Right lung (tissue), 10 donors: ENCODE measurements at places on chromosomes 7 and 10. TPM values are rescaled to one million over a fixed set of nuclear protein-coding genes. Genes with fewer than 3 reads are reported as not detected.
A peak's percentile ranks its signal among the peaks of the same experiment; 100 is the strongest.

The ZNF212 gene
- 13.6 TPM for polyA plus RNA-seq

The ASB15 gene
- not detected for polyA plus RNA-seq

- peak; percentile 29 for DNase-seq
These were observed 43.1 kb downstream of the MBL2 start for GRCh38 chr10:52729271-52730104.

GRCh38 chr10:120508393-120508792, 51.4 kb downstream of the PLPP4 start:
- no peak for DNase-seq

The AMZ1 gene
- 0.28 TPM for polyA plus RNA-seq

DNA sequence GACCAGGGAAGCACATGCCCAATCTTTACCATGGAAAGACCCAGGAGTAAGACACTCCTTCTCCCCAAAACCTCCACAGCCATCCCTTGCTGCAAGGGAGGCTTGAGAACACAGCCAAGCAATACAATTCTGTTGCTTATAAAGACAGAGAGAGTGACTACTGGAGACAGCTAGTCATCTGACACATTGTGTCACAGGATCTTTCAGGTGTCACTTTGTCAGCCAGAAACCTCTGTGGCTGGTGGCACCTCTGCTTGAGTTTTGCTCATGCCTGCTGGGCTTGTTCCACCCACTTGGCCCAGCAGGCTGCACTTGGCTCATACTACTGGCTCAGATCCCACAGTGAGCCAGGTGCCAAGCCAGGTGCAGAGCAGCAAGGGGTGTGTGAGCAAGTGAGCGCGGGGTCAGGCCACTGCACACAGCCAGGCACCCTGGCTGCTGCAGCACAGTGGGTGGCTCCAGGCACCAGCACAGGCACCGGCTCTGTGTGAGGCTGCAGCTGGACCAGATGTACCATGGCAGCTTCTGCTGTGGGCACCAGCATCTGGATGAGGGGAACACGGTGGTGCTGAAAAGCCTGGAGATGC, 12.4 kb upstream of the PRLHR start:
- DNase-seq = no peak

DNA sequence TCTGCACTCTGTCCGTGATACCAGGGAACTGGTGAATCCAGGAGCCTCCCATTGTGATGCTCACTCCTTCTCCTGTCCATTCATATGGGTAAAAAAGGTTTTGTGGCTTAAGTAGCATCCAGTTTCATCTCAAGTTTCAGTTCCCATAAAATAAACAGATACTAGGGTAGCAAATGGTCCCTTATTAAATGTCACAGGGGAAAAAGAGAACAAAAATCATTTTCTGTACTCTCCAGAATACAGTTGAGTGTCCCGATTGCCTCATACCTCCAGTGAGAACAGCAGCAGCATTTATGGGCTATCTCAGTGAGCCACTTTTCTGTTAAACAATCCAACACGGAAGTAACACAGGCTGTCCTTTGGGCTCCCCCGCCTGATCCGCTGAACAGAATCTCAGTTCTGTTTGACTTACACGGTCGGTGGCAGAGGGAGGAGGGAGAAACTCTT, 179.6 kb downstream of the CELF2 start:
- no peak for DNase-seq

The ANKRD1 gene
- 0.24 TPM for polyA plus RNA-seq

- no peak for DNase-seq
These were observed 490.0 kb downstream of the PTPRN2 start for GRCh38 chr7:158097453-158098124.

The NXPH1 gene
- polyA plus RNA-seq = not detected

- DNase-seq = no peak
These were observed 124.9 kb downstream of the DLG5 start for GRCh38 chr10:77801474-77802161.

DNA sequence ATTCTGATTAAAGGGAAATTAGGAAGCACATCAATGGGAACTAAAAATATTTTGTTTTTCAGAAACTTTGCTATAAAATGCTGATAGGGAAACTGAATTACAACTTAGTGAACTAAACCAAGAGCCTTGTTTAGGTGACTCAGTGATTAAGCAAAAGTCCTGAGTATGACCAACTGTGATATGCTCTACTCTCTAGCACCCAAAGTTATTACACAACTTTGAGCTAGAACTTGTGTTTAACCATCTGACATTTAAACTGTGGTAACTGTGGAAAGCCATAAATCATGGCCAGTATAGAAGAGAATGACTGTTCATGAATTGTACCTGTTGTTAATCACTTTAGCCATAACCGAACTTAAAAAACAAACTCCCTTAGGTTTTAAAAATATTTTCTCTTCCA, 127.4 kb downstream of the ZNF365 start:
- DNase-seq = no peak

DNA sequence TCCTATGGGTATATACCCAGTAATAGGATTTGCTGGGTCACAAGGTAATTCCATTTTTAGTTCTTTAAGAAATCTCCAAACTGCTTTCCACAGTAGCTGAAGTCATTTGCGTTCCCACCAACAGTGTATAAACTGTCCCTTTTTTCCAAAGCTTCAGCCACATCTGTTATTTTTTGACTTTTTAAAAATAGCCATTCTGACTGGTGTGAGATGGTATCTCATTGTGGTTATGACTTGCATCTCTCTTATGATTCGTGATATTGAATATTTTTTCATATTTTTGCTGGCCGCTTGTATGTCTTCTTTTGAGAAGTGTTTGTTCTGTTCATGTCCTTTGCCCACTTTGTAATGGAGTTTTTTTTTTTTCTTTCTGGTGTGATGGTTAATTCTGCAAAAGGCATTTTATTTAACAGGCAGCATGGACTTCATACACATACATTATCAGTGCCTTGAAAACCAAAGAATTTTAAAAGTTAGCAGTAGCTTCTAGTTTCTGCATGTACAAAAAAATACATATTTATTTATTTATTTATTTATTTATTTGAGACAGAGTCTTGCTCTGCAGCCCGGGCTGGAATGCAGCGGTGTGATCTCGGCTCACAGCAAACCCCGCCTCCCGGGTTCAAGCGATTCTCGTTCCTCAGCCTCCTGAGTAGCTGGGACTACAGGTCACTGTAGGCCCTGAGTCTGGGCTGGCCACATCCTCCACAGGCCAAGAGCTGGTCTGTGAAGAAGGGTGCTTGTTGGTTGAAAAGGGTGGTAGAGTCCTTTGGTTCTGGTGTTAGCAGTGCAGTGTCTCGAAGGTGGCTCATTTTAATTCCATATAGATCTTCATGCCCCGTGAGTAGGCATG, 32.3 kb downstream of the AGR3 start:
- DNase-seq = no peak

DNA sequence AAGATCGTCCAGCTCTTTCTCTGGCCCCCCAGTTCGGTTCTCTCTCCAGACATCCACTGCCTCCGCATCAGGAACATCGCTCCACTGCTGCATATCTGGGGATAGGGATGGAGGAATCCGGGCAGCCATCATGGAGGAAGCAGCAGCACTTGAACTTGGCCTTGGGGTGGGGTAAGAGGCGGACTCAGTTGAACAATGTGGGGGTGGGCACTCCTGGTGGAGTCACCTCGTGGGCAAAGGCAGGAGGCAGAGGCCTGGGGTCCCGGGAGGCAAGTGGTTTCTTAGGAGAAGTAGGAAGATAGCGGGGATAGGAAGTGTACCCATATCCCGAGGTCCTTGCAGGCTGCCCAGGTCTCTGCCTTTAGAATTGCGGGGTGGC, 98.3 kb downstream of the CHST15 start:
- no peak for DNase-seq

- DNase-seq = no peak
These were observed 7.8 kb downstream of the ZNF862 start for GRCh38 chr7:149846021-149846420.

GRCh38 chr7:107564553-107565298, 955 bp downstream of the DUS4L start:
- no peak for DNase-seq

GRCh38 chr7:156063241-156063810, 251.1 kb upstream of the SHH start:
- no peak for DNase-seq

The SFTPA1 gene
- polyA plus RNA-seq = 81.8 TPM

GRCh38 chr10:72059843-72060822, 28.2 kb downstream of the SPOCK2 start:
- DNase-seq = no peak

The ZNF33A gene
- 39.0 TPM for polyA plus RNA-seq

The ATOH7 gene
- 0.27 TPM for polyA plus RNA-seq

DNA sequence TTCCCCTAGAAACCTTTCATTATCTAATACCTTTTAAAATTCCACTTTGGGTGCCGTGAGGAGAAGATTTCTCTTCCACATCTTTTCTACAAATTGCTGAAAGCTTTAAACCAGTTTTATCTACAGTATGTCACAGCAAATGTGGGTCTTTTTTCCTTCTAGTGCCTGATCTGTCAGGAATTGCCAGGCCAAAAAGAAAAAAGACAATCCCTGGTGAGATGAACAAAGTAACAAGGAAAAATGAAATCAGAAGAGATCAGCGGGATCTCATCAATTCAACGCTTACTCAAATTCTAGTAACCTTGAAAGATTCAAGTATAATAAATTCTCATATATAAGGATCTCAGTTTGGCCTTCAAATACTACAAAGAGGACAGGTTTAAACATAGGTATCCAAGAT, 449.5 kb downstream of the CALN1 start:
- DNase-seq = no peak

- DNase-seq = no peak
These were observed 10.7 kb downstream of the TSPAN14 start for GRCh38 chr10:80464557-80465450.

The MAGI2 gene
- 7.3 TPM for polyA plus RNA-seq

DNA sequence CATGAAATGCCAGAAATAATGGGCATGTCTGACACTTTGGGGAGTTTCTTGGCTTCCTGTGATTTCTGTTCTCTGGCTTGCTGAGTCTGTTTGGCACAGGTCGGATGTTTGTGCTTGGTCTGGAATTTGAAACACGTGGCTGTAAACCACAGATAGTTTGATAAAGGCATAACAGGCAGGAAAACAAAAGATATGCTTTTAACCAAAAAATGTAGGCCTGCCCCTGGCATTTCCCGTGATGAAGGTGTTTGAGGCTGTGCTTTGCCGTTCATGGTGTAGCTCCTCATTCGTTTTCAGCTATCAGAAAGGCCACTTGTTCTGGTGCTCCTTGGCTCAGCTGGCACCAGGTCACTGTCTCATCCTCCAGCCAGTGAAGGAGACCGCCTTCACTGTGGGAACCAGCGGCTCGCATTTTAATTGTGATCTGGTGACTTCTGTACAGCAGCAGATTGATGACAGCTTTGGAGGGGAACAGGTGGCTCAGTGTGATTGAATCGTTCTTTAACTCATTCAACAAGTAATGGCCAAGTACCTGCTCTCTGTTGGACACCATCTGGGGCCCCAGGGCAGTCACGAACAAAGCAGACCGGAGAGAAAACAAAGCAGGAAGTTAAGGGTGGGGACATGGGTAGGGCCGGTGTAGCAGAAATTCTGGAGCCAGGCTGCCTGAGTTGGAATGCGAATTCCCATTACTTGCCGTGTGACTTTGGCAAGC, 111.5 kb downstream of the CCNY start:
- DNase-seq = no peak

GRCh38 chr10:856416-857157, 74.9 kb downstream of the LARP4B start:
- no peak for DNase-seq

DNA sequence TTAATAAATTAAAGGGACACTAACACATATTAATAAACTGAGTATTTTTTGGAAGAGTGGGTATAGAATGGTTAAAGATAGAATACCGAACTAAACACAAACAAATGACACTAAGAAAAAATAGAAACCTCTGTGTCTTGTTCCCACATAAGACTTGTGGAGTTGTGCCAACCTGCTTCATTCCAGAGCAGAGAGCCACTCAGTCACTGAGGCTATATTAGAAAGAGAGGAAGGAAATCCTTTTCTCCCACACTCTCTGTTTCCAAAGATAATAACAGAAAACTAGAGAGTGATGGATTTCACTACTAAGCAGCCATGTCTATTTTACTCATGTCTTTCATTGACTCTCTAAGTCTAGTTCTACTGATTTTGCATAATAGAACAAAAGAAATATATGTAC, 26.0 kb downstream of the CTNNA3 start:
- peak; percentile 8 for DNase-seq

The RAB19 gene
- polyA plus RNA-seq = 1.7 TPM

DNA sequence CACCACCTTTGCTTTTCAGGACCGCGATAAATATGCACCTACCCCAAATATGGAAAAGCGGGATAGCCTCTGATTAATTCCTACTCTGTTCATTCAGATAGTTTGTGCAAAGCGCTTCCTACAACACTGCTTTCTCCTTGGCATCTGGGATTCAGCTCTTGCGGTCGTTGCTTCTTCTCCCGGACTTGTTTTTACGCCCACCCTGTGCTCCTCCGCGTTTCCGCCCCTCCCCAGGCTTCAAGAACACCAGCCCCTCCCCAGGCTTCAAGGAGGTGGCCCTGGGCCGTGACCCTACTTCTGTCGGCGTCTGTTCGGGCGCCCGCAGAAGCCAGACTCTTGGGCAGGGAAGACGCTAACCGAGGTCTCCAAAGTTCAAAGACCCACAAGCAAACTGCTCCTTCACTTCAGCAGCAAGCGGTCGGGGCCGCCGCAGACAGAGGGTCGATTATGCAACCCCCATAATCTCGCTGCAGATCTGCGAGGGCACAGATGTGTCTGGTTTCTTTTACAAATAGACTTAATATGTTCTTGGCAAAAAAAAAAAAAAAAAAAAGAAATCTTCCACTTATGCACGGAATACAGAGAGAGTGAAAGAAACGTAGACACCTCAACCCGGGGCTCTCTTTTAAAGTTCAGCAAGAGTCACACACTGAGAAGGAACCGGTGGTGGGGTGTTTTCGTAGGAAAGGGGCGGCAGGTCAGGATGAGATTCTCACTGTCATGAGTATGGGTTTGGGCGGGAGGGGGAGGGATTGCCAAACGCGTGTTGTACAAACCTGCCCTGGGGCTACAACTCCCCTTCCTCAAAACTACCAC, 1.9 kb downstream of the DLX5 start:
- DNase-seq = no peak

DNA sequence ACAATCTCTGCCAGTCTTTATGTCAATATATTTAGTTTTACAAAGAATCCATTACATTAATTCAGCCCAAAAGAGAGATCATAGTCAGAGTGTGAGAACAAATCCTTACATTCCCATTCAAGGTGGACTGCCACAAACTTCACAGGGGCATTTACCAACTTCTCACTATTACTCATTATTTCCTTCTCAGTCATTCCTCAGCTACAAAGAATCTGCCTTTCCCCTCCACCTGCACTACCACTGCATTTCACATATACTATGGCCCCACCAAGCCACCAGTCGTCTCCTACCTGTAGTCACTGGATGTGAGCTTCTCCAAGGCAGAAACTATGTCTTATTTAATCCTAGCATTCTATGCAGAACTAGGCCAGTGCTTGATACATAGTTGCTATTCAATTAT, 94.3 kb downstream of the USP6NL start:
- no peak for DNase-seq

The GPC2 gene
- polyA plus RNA-seq = 18.4 TPM

The SPDYE1 gene
- 1.7 TPM for polyA plus RNA-seq

The UTF1 gene
- not detected for polyA plus RNA-seq

- DNase-seq = no peak
These were observed 18.4 kb upstream of the LOXL4 start for GRCh38 chr10:98286419-98286818.

The OR2A7 gene
- 9.3 TPM for polyA plus RNA-seq

GRCh38 chr10:89363729-89364442, 14.0 kb upstream of the IFIT1B start:
- no peak for DNase-seq

The KCNMA1 gene
- 4.2 TPM for polyA plus RNA-seq
